ENCODE measurements at places on chromosomes 13 and 19.

- DNase-seq: no peak
Measured at GRCh38 chr19:38163419-38164290, 60.4 kb downstream of the DPF1 start.

DNA sequence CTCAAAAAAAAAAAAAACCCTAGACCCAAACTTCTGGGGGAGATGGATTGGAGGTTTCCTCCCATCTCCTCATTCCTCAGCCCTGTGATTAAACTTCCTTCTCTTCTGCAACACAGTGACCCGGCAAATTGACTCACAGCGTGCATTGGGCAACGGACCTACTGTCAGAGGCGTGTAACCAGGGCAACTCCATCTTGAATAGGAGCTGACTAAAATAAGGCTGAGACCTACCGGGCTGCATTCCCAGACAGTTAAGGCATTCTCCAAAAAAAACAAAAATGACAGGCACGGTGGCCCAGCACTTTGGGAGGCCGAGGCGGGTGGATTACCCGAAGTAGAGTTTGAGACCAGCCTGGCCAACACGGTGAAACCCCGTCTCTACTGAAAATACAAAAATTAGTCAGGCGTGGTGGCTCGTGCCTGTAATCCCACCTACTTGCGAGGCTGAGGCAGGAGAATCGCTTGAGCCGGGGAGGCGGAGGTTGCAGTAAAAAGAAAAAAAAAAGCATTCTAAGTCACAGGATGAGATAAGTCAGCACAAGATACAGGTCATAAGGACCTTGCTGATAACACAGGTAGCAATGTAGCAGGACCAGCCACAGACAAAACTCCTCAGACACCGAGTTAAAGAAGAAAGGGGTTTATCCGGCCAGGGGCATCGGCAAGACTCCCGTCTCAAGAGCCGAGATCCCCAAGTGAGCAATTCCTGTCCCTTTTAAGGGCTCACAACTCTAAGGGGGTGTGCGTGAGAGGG, 5.4 kb upstream of the NLRP7 start:
- DNase-seq: no peak

DNA sequence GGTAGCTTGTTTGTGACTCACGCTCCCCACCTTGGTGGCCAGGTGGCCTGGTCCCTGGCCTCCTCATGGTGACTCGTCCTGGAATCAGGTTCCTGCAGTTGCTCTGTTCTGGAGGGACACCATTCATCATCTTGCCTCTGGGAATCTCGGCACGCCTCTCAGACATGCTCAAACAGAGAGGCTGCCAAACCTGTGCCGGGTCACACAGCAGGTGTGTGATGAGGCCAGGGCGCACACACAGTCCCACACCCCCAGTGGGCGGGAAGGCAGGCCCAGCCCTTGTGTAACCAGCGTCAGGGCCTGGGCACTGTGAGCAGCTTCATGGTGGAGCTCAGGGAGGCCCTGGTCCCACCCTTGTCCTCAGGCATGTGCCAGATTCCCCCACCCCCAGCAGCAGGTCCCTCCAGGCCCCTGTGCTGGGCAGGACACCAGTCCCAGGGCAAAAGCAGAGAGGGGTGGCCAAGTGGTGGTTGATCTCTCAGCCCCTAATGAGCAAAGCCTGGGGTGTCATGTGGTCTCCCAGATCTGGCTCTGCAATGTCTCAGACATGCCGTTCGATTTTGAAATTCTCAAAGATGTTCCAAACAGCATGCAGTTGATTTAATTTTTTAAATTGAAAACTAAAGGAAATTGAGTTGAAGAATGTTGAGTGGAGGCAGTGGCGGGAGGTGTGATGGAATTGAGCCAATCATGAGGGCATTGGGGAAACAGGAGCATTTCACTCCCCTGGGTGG, 12.1 kb downstream of the CEBPA start:
- DNase-seq: no peak

- DNase-seq: no peak
Measured at GRCh38 chr19:1863328-1863637, at the start of gene KLF16. KLF16 (minus strand) TSS chr19:1863579; CDS start chr19:1863497, 82 bp downstream.

GRCh38 chr13:26051657-26052311, at the start of gene SHISA2:
SHISA2 (minus strand) TSS chr13:26052016; CDS start chr13:26050975, 1,041 bp downstream.
- DNase-seq: peak; percentile 66

DNA sequence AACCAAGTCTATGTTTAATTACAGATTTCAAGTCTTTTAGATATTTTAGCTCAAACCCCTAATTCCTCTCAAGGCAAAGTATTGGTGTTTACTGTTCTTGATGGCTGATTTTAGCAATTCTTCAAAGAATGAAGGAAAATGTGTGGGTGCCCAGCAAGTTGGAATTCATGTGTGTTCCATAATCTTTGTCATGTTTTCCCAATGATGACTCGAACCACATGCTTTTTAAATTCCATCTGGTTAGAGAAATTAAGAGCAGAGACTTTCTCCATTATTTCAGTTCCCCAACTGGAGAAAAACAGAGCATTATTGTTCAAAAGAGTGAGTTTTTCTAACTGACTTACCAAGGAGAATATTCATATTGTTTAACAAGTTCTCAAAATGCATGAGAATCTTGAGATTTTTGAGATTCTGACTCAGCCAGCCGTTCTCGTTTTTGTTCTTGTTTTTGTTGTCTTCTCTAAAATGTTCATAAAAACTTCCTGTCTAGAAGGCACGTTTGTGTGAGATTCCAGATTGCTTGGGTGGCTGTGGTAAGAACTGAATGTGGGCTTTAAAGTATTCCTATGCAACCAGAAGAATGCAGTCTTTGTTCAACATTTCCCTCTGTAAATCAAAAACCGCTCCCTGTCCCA, 404.7 kb downstream of the IRS2 start:
- DNase-seq: no peak

- no peak for DNase-seq
Measured at GRCh38 chr13:98398581-98398980, 178.3 kb downstream of the STK24 start.

DNA sequence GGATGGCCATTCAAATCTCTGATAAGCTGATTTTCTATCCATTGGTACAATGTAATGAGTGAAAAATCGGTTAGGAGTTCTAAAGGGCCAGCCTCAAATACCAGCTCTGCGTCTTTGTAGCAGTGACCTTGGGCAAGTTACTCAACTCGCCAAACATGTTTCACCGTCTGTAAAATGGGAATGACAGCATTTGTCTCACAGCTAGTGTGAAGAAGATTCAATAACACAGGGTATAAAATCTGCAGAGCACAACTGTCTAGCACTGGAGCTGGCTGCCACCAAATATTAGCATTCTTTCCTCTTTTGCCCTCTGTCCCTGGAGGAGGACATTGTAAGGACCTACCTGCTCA, 22.1 kb upstream of the SERP2 start:
- DNase-seq: no peak

DNA sequence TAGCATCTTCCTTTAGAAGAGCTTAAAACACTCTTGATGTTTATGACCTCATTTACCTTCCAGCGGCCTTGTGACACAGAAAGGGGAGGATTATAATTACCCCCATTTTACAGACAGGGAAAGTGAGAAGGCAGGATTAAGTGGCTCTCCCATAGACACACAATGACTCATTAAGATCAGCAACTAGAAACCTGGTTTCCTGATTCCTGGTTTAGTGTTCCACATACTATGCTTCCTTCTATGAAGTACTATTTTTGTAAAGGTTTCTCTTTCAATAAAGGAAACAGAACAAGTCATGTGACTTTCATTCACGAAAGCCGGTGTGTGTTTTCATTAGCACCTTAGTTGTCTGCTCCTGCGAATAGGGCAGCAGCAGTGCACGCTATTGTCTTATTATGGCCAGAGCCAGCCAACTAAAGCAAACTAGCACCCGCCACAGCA, 8.3 kb downstream of the IRS2 start:
- peak; percentile 76 for DNase-seq

GRCh38 chr19:29448046-29448445, 77.7 kb upstream of the VSTM2B start:
- no peak for DNase-seq

GRCh38 chr13:46803586-46803985, 6.6 kb upstream of the ESD start:
- DNase-seq: no peak

DNA sequence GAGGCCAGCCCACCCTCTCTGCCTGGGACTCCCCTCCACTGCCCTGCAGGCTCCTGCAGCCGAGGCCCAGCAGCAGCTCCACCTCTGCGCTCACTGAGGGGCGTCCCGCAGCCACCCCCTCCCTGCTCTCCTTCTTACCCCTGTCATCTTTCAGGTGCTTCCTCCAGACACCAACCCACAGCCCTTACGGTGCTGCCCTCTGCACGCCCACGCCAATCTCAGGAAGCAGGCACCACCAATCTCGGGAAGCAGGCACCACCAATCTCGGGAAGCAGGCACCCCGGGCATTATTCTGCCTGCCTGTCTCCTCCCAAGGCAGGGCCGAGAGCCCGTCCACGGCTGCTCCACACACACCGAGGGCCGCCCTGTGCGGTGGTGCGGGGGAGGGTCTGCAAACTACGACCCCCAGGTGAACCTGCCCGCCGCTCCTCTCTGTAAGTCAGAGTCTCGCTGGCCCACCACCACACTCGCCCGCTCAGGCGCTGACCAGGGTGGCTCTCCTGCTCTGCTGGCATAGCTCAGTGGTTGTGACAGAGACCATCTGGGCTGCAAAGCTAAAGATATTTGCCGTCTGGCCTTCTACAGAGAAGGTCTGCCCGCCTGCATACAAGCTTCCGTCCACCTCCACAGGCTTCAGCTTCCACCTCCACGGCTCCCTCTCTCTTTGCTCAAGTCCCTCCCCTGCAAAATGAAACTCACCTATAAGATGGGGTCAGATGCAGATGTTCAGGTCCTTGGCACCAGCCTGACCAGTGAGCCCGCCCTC, 2.9 kb downstream of the LSM7 start:
- no peak for DNase-seq

GRCh38 chr19:47143322-47144073, 12.9 kb downstream of the SAE1 start:
- no peak for DNase-seq

DNA sequence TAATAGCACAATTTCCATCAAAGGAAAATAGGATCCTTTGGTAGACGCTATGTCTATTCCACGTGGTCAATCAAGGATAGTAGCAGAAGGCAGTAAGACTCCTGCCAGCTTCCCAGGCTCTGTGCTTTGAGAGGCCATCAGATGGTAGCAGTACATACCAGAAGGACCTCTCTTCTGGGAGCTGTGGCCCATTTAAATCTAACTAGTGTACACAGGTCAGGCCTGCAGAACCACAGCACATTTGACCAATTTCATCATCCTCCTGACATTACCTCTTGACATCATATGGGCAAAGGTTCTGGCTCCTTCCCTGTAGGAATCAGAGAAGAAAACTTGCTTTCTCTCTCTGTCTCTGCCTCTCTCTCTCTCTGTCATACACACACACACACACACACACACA, 229.6 kb upstream of the HTR2A start:
- DNase-seq: no peak

DNA sequence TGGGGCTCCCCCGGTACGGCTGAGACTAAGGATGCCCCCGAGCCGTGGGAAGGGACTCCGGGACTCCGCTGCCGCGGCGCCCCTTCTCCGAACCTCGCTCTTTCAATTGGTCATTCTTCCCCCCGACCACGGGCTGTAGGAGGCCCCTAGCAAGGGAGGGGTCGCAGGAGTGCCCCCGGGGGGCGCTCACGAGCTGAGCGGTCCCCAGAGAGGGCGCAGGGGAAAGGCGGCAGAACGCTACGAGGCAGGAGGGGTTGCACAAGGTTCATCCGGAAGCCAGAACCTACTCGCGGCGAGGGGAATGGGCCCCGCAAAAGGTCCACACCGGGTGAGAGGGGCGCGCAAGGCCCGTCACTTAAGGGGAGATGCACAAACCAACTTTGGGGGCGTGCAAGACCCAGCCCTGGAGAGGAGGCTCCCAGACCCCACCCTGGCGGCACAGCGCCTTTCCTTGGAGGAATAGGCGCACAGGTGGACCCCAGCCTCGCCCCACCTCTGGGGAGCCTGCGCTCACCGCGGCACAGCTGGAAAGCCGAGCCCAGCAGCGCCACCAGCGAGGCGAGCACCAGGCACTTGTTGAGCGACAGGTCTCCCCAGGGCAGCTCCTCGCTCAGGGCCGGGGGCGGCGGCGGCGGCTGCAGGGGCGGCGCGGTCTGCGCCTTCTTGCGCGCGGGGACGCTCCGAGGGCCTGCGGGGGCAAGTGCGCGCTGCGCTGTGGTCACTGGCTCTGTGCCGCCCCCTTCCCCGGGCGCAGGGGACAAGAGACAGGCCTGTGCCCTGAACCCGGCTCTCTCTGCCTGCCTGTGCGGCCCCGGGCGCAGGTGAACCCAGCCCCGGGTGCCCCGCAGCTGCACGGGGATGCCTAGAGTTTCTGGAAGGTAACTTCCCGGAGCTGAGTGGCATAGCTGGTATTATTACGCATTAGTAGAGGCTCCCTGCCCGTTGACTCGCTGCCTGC, 2.8 kb downstream of the JSRP1 start:
- no peak for DNase-seq

DNA sequence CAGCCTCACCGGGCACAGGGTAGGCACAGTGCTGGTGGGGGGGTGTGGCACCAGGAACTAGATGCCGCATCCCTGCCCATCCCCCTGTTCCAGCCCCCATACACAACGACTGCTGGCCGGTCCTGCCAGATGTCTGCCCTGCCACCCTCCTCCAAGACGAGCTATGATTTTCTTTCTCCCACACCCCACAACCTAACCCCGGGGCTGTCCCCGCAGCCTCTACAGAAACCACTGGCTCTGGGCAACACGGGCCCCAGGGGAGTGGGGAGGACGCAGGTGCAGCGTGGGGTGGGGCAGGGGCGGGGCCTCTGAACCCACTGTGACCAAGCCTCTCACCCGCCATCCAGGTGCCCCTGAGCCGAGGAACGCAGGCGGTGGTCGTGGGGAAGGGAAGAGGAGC, 15.5 kb downstream of the PGLS start:
- no peak for DNase-seq

- DNase-seq: peak; percentile 18
Measured at GRCh38 chr13:75870397-75870903, 234.3 kb downstream of the LMO7 start.

DNA sequence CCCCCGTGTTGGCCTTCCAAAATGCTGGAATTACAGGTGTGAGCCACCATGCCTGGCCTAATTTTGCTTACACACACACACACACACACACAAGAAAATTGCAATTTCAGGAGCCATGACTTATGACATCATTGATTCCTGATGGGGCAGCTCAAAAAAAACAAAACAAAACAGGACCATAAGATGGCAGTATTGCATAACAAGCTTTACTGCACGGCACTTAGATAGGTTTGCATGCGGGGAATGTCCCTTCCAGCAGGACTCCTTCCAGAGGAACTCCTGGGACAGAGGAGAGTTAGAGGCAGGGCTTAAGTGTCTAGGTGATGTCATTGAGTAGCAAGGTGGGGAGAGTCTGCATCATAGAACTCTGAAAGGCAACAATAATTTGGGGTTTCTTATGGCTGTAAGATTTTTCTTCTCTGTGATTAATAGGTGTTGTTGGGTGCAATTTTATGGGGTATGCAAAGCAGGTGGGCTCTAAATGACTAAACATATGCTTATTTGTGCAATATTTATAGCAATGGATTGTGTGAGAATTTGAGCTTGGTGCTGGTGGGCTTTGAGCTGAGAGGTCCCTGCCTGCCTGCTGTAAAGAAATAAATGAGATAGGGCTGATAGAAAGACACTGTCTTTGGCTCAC, 9.0 kb upstream of the ACSBG2 start:
- DNase-seq: peak; percentile 65

Measured in lung microvascular endothelial cell (primary cell).